ENCODE measurements at places on chromosomes 2 and 18.
A peak's percentile ranks its signal among the peaks of the same experiment; 100 is the strongest.

GRCh38 chr2:235283246-235283645 is 210.6 kb upstream of the AGAP1 start:
- no peak for DNase-seq

GRCh38 chr2:111659361-111660333 is 224.3 kb downstream of the ANAPC1 start:
- no peak for DNase-seq

DNA sequence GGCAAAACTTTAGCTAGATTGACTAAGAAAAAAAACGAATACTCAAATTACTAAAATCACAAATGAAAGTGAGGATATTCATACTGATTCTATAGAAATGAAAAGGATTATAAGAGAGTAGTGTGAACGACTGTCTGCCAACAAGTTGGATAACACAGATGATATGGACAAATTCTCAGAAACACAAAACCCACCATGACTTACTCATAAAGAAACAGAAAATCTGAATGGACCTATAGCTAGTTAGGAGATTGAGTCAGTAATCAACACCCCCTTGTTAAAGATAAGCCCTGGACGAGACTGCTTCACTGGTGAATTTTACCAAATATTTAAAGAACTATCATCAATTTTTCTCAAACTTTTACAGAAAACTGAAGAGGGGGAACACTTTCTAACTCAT is 108.8 kb upstream of the TMEM200C start:
- no peak for DNase-seq

DNA sequence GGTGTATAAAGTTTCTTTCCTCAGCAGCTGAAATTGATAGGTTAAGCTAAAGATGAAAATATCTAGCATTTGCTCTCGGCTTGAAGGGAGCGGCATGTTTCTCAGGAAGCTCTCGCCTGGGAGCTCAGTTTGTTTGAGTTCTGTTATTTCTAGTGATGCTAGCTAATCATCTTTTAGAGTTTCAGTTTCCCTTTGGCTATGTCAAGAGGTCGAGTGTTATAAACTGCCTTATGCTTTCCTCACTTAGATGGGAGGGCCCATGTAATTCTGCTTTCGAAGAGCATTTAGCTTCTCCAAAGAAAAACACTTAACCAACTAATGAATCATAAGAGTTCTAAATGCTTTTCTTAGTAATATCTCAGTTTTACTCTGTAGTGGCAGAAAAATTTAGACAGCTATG is 33.6 kb downstream of the PLCL1 start:
- peak; percentile 40 for DNase-seq

- no peak for DNase-seq
Observed at GRCh38 chr2:96508521-96509113, 3.5 kb upstream of the NEURL3 start.

DNA sequence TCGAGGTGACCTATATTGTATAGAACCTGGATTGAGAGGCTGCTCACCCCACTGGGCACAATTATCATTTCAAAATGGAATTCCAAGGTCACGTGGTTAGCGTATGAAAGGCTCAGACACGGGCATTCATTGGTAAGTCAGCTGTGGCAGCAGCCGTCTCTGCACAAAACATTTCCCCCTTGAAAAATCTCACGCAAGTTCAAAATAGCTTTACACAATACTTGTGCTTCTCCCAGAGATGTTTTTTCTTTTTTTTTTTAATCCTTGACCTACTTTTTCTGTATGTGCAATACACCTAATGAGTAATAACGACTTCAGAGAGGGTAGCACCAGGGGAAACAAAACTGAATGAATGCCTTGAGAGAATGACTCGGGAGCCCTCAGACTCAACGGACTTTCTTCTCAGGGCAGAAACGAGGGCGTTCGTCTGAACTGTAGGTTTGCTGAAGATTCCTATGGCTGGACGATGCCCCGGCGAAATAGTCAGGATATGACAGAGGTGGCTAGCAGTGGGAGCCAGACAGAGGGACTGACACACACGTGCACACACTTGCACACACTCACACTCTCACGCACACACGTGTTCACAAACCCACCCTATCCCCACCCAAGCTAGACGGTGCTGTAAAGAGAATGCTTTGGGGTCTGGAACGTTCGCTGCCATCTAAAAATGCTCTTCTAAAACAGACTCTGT is 77.8 kb downstream of the PDCL3 start:
- no peak for DNase-seq
